ENCODE measurements at places on chromosomes 12 and 14.

DNA sequence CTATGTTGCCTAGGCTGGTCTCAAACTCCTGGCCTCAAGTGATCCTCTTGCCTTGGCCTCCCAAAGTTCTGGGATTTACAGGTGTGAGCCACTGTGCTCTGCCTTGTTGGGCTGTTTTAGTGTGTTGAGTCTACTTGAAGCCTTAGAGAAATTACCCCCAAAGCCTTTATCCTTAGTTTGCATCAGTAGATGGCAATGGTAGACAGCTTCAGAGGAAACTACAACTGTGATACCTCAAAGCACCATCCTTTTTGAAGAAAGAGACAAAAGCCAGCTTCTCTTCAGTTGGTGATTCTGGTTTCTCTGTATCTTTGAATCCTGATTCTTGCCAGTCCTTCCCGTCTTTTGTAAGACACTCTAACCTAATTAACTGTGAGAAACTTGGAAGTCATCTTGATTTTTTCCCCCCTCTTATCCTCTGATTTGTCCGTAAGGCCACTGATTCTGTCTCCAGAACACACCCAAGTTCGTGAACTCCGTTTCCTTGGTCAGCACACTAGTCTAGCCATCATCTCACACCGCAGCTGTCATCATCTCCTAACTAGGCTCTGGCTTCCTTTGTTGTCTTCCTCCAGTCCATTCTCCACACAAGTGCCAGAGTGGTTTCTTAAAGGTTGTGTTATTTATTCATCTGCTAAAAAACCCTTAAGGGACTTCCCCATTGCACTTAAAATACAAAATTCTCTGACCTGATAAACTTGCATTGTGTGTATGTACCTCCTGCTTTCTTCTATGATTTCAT is 20.2 kb downstream of the ATP2A2 start:
- DNase-seq, result no peak

GRCh38 chr12:79381248-79382208 is 309.2 kb downstream of the PAWR start:
- no peak for DNase-seq

GRCh38 chr12:114809097-114809496 is 125.1 kb upstream of the TBX3 start:
- no peak for DNase-seq

- no peak for DNase-seq
These were observed 90.8 kb downstream of the SLC38A1 start for GRCh38 chr12:46177837-46178608.

DNA sequence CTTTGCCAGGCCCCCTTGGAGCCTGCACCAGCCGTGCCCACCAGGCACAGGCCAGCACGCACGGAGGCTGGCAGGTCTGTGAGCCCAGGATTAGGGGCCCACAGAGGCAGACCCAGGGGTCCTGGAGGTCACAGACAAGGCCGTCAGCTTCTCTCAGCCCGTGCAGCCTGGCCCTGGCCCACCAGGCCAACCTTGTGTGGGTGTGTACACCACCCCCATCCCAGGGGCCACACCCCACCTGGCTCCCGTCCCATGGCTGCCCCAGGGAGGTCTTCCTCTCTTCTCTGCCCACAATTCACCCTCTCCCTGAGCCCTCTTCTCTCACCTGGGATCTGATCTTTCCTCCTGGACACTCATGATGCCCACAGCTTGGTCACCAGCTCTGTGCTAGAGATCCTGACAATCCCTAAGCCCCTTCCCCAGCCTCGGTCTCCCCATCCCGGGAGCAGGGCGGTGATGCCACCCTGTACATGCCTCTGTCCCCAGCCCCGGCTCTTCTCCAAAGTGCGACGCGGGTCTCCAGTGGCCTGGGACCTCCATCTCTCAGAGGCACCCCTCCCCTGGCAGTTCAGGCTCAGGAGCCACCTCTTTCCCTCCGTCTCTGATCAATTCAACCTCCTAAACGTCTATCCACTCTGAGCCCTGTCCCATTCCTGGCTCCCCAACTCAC is 31.1 kb upstream of the GPR132 start:
- peak; percentile 66 for DNase-seq

- DNase-seq, result no peak
These were observed 23.1 kb downstream of the MGAT4C start for GRCh38 chr12:86233126-86233525.

DNA sequence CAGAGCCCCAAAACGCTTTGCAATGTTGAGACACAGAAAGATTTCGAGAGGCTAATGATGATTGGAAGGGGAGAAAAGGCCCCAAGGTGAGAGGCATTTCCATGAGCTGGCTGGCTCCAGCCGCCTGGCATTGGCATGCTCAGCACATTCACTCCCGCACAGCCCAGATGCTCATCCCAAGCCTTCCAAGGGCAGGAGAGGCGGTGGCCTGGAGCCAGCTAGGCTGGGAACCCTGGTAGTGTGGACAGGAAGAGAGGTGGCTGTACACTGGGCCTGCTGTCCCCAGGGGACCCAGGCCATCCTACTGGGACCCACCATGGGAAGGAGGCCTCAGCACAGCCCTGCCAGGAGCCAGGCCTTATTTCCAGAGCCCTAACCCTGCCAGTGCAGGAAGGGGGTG is 72.2 kb downstream of the SPTB start:
- peak; percentile 41 for DNase-seq

DNA sequence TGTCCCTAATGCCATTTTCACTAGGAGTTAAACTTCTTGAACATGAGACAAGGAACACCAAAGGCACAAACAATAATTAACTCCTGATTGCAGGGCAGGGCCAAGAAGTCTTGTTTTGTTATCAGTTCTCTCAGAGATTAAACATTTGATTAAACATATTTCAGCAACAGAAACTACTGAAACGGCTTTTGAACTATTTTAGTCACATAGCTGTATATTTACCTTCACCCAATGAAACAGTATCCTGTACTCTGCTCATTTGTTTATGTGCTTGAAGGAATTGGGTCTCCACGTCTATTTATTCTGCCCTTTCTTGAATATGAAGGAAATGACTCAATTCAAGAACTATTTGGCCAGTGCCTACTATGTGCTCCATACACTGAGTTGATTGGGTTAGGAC is 51.3 kb upstream of the PTCSC3 start:
- no peak for DNase-seq

DNA sequence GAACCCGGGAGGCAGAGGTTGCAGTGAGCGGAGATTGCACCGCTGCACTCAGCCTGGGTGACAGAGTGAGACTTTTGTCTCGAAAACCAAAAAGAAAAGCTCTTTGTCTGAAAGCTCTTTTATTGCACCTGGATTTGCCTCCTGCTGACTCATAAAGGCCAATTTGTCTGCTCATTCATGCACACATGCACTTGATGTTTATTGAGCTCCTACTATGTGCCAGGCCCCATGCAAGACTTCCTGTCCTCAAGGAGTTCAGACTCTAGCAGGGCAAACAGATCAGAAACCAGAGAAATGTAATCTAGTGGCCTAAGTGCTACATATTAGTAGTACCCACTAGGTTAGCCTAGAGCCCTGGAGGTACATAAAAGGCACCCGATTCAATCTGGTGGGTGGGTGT is 16.3 kb upstream of the MLEC start:
- no peak for DNase-seq

DNA sequence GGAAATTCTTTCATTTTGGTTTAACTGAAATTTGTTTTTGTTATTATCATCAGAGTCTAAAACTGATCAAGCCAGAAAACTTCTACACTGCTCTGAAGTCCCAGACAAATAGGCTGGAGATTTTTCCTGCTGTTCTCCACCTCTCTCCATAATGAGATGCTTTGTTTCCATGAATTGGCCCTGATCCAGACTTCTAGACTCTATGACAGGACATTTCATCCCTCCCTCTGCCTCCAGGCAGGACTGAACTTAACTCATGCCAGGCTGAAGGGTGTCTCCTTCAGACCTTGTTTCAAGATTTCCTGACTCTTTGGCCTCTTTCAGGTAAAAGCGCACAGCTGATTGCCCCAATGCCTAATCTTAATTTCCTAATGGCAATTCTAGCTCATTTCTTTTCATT is 69.1 kb upstream of the HOXC13 start:
- DNase-seq, result no peak

DNA sequence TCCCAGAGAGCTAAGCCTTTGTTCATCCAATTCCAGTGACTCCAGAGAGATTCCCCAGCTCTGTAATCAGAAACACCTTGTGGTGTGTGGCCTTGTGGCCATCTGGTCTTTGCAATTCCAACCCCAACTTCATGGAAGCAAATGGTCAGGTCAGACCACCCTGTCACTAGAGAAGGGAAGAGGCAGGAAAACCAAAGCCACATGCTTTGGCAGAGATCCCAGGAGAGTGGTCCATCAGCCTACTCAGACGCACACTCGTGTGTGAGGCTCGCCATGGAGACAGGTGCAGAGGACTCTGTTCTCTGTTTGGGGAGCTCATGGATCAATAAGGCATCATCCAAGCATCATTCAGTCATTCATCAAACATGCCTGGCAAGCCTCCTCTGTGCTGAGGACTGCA is 46.2 kb upstream of the TUNAR start:
- no peak for DNase-seq

GRCh38 chr12:30286345-30286926 is 409.2 kb downstream of the IPO8 start:
- DNase-seq, result no peak

- DNase-seq, result no peak
These were observed 1.6 kb upstream of the SLC7A8 start for GRCh38 chr14:23185063-23185462.

- no peak for DNase-seq
These were observed 4.5 kb upstream of the TMEM233 start for GRCh38 chr12:119589097-119589496.

GRCh38 chr12:2137711-2138110 is 84.9 kb downstream of the CACNA1C start:
- DNase-seq, result no peak

GRCh38 chr12:109232731-109233130 is 76.4 kb downstream of the FOXN4 start:
- DNase-seq, result no peak

GRCh38 chr14:77554207-77554606 is 55.6 kb upstream of the ISM2 start:
- no peak for DNase-seq

GRCh38 chr14:80628547-80628946 is 313.0 kb downstream of the CEP128 start:
- no peak for DNase-seq

- no peak for DNase-seq
These were observed 342.5 kb downstream of the EMP1 start for GRCh38 chr12:13539051-13539450.

- DNase-seq, result no peak
These were observed 35.3 kb downstream of the SDR9C7 start for GRCh38 chr12:56898938-56899337.
